Foreskin fibroblast (primary cell): ENCODE measurements at places on chromosomes 16 and 17.

GRCh38 chr17:81026266-81027036 is 8.5 kb upstream of the BAIAP2 start:
- no peak for DNase-seq

- DNase-seq: no peak
Measured at GRCh38 chr17:51666971-51667705, 406.8 kb downstream of the UTP18 start.

- DNase-seq: no peak
Measured at GRCh38 chr16:80202831-80203413, 337.9 kb upstream of the DYNLRB2 start.

DNA sequence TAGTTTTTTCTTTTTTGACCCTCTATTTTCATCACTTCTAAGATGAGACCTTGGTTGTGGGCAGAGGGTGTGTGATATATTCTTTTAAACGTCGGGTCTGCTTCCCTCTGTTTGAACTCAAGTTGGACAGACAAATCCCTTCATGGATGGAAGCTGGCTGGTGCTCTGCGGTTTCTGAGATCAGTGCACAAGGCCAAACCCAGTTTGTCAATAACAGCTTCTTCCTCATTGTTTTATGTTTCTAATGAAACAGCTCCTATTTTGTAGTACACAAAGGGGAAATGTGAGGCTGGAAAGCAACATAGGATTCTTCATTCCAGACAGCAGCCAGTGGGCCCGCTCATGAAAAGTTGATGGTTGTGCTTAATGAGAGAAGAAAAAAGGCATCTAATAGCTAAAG is 159.6 kb downstream of the PRKCA start:
- DNase-seq: no peak

- peak; percentile 79 for DNase-seq
Measured at GRCh38 chr17:76868176-76868668, at the start of gene MGAT5B. Gene MGAT5B (plus strand): TSS chr17:76868404. CDS start chr17:76869030, 626 bp downstream.

DNA sequence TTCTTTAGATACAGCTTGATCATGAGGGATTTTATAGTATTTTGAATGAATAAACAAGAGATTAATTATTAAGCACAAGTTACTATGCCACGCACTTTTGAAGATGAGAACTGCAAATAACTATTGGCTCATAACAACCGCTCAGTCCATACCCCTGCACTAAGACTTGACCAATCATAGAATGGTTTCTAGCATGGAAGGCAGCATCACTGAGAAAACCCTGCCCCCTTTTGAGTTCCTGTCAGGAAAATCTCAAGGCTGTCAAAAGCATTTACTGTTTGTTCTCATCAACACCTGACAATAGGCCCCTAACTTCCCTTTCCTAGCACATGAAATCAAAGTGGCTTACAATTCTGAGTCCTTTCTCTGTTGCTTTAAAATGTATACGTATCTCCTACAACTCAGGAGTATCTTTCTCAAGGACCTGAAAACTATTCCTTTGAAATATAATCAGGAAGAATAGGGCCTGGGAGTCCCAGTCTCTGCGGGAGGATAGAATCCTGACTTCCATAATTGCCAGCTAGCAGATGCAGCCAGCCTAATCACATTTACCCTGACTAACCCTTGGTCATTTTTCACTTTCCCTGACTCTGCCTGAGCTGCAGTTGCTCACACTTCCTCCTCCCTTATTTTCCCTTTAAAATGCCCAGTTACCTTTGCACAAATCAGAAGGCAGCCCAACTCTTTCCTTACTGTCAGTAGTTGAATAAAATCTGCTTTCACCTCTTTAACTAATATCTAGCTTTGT is 9.1 kb upstream of the MMD start:
- peak; percentile 59 for DNase-seq

DNA sequence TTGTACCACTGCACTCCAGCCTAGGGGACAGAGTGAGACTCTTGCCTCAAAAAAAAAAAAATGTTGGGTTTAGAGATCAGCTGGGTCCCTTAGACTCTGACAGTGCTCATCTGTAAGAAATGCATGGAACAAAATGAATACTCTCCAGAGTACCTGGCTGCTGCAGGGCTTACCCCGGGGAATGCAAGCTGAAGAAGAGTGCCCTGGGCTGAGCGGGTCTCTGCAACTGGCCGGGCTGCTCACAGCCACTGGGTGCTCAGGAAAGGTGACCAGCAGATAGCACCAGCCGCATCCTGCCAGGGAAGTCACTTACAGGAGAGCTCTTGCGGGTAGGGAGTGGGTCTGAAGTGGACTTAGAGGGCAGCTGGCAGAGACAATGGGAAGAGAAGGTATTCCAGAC is 82.1 kb downstream of the GAS7 start:
- DNase-seq: no peak

GRCh38 chr17:9132944-9133610 is 111.8 kb downstream of the NTN1 start:
- no peak for DNase-seq

DNA sequence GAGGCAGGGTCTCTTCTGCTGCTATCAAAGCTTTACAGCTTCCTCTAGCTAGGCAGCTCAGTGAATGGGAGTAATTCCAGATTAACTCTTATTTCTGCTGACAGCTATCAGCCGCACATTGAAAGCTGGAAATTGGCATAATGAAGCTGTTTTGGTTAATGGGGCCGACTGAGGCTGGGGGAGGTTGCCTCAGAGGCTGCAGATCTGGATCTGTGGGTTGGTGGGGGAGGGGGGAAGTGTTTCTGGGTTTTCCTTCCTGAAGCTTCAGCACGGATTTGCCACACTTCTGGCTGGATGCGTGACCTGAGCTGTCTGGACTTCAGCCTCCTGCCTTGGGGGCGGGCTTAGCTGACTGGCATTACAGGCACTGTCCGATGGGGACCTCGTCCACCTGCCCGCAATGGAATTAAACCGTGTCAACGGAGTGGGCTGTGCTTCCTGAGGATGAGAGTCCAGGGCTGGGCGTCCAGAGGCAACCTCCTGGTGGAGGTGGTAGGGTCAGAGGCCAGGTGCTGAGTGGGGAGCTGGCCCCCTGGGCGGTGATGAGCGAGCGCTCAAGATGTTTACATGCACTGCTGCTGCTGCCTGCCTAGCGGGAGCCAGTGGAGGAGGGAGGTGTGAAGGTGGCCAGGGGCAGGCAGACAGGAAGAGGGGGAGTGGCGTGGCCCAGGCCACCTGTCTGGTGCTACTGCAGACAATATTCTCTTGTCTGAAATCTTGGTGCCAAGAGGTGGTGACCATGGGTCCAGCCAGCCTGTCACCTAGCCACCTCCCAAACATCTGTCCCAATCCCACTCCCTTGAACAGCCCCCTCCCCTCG is 6.7 kb upstream of the ABCC3 start:
- no peak for DNase-seq

GRCh38 chr16:9135797-9136196 is 44.4 kb downstream of the HAPSTR1 start:
- no peak for DNase-seq
